Psoas muscle (tissue), 8 donors: ENCODE measurements at places on chromosomes 11 and 22.

DNA sequence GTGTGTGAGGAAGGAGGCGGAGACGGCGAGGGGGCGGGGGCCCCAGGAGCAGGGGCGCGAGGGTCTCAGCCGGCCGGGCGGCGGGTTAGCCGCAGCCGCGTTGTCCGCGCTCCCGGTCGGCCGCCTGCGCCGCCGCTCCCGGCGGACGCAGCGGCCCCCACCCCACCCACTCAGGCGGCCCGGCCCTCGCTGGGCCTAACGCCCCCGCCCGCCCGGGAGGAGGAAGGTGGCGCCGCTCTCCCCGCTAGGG lies at the start of gene FCHSD2:
Gene FCHSD2 (minus strand): TSS at position 191 of the 250 bp plus-strand sequence. CDS start 441 bp downstream, outside the sequence.
- DNase-seq: no peak

- peak; percentile 63 for DNase-seq
Measured at GRCh38 chr22:38732251-38732815, 23.5 kb downstream of the SUN2 start.

DNA sequence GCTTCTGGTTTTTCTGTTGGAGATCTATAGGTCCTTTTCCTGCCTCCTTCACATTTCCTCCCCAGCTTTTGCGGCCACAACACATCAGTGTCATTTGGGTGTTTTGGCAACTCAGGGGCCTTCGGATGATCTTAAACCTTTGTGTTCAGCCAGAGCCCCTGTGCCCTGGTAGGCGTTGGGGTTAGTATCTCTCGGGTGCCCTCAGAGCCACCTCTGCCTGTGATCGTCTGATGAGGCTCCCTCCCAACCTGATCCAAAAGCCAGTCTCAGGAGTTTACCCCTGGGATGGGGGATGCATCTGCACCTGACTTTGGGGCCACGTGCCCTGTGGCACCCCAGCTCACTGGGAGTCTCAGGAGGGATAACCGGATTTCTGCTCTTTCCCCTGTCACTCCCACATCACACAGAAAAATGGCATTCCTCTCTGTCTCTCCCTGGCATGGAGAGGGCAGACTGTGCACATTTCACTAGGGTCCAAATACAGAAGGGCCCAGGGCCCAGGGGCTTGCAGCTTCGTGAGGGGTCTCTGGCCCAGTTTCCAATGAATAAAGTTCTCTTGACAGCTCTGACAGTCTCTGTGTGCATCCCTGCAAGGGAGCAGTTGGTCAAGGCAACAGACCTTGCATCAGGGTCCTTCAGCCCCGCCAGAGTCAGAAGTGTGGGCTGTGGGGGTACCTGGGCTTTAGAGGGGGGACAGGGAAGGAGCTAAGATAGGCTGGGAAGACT lies 2.6 kb downstream of the RNF26 start:
- DNase-seq: no peak

GRCh38 chr11:108965306-108966001 lies 300.6 kb downstream of the DDX10 start:
- no peak for DNase-seq

DNA sequence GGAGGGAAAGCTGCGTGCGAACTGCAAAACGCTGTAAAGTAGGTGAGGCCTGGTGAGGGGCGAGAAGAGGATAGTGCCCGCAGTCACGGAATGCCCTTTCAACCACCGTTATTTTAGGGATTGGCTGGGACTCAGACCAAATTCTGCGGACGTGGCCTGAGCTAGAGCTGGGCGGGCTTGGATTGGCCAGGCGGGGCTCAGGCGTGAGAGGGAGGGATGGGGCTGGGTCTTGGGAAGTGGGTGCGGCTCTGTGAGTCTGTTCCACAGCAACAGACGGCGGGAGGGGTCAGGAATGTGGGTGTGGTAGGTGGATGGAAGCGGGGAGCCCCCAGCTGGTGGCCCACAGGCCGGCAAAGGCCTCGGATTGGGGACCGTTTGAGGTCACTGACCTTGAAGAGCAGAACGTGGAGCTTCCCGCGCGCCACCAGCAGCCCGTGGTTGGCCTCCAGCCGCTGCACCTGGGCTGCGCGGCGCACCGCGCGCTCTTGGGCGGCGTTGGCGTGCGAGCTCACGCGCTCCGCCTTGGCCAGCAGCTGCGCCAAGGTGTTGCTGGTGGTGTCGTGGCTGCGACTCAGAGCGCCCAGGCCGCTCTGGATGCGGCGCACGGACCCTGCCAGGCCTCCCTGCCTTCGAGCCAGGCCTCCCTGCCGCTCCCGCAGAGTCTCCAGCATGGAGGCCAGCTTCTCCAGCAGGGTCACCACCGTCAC lies 444 bp downstream of the CAVIN3 start:
- DNase-seq: peak; percentile 86
